ENCODE measurements at places on chromosomes 4 and X.

GRCh38 chrX:20265726-20266681, 705 bp downstream of the RPS6KA3 start:
- DNase-seq: peak; percentile 4

DNA sequence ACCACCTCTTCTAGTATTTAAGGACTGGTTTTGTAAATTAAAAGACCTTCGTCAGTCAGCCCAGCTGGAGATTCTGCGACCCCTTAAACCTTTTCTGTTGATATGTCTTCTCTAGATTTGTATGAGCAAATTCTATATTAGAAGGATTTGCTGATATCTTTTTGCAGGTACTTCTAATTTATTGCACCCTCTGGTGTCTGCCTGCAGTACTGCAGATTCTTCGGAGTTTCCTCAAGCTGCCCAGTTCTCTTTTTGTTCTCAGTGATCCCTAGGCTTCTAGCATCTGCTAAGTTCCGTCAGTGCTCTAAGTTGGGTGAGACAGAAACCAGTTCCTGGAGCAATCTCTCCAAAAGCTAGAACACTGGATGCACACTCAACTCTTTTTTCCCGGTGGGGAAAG, 545.2 kb downstream of the C4orf33 start:
- peak; percentile 49 for DNase-seq

GRCh38 chrX:110284159-110284558, 33.7 kb downstream of the AMMECR1 start:
- DNase-seq: peak; percentile 86

GRCh38 chr4:152780267-152780778, 569 bp downstream of the ARFIP1 start:
- peak; percentile 27 for DNase-seq

GRCh38 chr4:2961421-2961810, 1.8 kb downstream of the NOP14 start:
- no peak for DNase-seq

GRCh38 chrX:71941145-71941544, 30.5 kb downstream of the NHSL2 start:
- DNase-seq: peak; percentile 50

GRCh38 chr4:182826391-182826790, 90.8 kb downstream of the DCTD start:
- no peak for DNase-seq

DNA sequence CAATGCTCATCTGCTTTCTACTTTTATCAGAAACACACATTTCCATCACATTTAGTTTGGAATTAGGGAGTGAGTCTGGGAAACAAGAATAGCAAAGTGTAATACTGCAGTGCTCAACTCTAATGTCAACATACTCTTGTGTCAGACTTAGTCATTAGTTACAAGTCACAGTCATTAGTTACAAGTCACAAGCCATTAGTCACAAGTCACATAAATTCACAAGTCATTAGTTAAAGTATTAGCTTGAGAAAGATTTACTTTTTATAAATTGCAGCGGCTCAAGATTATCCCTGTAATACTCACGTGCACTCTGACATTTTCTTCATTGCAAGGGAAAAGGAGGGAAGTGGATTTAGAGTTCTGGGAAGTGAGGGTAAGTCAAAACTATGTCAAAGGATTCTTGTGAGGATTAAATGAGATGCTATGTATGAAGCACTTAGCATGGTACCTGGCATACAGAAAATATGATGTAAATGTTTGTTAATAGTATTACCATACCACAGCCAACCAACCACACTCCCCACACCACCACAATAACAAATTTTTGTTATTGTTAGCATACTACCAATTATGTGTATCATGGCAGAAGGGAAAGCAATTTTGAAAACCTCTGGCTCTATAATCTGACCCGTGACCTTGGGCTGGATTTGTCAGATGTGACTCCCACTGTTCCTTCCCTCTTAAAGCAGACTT, 116.6 kb downstream of the ARHGAP24 start:
- DNase-seq: no peak

- no peak for DNase-seq
These were observed 65.7 kb downstream of the GATB start for GRCh38 chr4:151694961-151695720.

DNA sequence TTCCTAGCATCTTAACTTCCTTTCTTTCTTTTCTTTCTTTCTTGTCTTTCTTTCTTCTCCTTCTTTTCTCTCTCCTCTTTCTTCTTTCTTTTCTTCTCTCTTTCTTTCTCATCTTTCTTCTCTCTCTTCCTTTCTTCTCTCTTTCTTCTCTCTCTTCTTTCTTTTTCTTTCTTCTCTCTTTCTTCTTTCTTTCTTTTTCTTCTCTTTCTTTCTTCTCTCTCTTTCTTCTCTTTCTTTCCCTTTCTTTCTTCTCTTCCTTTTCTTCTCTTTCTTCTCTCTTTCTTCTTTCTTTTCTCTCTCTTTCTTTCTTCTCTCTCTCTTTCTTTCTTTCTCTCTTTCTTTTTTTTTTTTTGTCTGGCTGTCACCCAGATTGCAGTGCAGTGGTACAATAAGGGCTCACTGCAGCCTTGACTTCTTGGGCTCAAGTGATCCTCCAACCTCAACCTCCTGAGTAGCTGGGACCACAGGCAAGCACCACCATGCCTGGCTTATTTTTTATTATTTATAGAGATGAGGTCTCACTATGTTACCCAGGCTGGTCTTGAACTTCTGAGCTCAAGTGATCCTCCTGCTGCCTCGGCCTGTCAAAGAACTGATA, 17.5 kb downstream of the NMU start:
- no peak for DNase-seq

- DNase-seq: peak; percentile 33
These were observed 26.0 kb downstream of the LRP2BP start for GRCh38 chr4:185369731-185370130.

DNA sequence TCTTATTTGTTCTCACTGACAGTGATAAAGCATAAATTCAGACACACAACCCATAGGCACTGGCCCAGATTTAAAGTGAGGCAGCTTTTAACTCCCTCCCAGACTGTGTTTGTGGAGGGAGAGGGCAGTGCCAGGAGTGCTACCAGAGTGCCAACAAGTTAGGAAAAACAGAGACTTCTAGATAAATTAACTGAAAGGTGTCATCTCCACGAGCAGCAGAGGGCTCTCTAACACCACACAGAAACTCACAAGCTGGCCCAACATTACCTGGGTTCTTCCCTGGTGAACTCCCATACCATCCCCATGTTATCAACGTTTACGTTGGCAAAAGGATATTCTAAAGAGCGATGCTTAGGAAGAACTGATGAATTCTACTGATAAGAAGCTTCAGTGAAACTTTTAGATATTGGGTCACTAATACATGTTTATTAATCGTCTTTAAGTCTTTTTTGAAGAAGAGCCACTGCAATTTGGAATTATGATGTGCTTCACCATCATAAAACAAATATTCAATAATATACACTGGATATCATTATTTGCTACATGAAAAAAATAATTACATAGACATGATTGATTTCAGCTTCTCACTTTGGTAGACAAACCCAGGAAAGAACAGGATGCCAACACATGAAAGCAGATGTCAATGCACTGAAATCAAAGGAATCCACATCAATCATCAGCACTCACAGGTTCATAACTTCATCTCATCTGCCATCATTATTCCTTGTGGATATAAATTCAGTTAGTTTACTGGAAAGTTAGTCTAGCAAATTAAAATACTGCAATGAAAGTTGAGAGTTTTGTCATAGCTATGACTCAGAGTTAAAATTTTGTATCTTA, 121.2 kb upstream of the NAP1L5 start:
- peak; percentile 46 for DNase-seq

DNA sequence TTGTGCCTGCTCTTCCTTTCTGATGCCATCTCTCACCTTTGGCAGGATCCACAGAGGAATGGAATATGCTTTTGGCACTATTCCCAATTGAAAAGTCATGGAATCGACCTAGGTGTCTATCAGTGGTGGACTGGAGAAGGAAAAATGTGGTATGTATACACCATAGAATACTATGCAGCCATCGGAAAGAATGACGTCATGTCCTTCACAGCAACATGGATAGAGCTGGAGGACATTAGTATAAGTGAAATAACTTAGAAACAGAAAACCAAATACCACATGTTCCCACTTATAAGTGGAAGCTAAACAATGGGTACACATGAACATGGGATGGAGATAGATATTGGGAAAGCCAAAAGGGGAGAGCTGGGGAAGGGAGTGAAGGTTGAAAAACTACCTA, 58.3 kb upstream of the SMIM31 start:
- no peak for DNase-seq

DNA sequence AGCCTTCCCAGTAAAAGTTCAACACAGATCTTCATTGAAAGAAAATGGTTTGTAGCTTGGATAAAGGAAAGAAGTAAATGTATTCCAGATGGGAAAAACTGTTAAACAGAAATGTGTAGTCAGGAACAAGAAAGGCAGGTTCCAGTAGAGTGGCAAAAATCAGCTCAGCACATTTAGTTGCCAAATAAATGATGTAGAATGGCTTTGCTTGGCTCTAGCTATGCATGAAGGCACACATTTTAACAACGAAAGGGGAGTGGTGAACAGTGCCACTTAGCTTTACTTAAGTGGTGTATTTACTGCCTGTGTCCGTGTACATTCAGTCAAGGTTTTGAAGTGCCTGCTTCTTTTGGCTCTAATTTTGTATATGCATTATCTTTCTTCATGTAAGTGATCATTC, 644.5 kb upstream of the ATOH1 start:
- no peak for DNase-seq

- no peak for DNase-seq
These were observed 24.9 kb upstream of the CXXC4 start for GRCh38 chr4:104519588-104519987.

DNA sequence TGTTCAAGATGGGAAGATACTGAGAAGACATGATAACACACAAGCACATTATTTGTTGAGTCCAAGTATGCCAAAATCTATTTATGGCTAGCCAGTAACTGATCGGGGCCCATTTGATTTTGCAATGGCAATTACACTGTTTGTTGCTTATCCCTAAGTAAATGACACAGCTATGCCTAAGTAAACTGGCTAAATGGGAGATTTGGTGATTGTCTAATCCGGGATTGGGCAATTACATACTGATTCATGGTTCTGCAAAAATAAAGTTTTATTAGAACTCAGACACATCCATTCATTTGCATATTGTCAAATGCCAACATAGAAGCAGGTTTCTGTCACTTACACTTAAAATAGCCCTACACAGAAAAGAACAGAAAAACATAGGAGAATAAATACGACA, 140.2 kb upstream of the TBL1X start:
- no peak for DNase-seq

- peak; percentile 76 for DNase-seq
These were observed 21.4 kb downstream of the PLAC1 start for GRCh38 chrX:134636851-134637250.

DNA sequence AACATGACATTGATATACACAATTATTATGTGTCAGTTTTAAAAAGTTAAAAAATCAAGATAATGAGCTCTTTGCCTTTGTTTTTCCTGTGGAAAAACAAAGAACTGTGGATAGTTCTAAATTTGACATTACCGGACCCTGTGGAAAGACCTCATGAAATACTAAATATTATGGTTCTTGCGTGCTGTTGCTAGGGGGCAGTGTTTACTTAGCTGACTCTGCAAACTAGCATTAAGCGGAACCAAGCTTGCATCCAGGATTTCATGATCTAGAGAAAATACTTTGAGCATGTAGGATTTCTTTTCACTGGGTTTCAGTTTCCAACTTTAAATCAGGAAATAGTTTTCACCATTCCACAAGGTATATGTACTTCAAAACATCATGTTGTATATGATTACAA, 33.6 kb downstream of the CLCN4 start:
- peak; percentile 73 for DNase-seq

DNA sequence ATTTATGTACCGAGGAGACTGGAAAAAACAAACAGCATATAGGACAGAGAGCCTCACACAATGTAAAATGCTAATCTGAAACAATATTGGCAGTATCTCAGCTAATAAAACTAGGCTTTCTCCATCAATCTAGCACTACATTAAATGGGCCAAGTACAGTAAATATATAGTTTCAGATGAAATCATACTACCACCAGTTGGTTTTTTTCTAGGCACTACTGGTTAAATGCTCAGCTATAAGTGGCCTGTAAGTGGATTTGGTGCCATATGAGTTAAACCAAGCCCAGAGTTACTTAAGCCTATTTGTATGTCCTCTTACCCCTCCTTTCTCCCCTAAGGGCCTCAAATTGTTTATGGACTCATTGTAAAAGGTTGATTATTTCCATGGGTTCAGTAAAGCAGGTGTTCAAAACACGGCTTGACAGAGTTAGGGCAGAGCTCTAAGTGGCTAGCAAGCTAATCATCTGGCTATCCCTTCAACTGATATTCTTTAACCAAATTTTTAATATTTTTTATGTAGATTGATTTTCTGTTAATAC, 57.5 kb downstream of the FAM13A start:
- DNase-seq: no peak

DNA sequence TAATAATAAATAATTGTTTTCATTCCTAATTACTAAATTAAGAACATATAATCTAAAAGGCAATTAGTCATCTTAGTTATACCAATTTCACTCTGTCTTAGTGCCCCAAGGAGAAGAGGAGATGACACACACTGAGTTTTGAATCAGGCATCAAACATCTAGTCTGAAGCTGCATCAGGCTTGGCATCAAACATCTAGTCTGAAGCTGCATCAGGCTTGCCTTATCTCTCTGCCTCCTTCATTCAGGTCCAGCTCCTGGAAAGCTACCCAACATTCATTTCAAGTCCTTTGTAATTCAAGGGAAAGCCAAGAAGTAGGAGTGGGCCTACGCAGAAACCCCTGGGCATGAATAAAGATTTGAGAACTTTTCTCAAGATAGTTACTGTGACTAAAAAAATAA, 62.2 kb downstream of the SH3RF1 start:
- no peak for DNase-seq

DNA sequence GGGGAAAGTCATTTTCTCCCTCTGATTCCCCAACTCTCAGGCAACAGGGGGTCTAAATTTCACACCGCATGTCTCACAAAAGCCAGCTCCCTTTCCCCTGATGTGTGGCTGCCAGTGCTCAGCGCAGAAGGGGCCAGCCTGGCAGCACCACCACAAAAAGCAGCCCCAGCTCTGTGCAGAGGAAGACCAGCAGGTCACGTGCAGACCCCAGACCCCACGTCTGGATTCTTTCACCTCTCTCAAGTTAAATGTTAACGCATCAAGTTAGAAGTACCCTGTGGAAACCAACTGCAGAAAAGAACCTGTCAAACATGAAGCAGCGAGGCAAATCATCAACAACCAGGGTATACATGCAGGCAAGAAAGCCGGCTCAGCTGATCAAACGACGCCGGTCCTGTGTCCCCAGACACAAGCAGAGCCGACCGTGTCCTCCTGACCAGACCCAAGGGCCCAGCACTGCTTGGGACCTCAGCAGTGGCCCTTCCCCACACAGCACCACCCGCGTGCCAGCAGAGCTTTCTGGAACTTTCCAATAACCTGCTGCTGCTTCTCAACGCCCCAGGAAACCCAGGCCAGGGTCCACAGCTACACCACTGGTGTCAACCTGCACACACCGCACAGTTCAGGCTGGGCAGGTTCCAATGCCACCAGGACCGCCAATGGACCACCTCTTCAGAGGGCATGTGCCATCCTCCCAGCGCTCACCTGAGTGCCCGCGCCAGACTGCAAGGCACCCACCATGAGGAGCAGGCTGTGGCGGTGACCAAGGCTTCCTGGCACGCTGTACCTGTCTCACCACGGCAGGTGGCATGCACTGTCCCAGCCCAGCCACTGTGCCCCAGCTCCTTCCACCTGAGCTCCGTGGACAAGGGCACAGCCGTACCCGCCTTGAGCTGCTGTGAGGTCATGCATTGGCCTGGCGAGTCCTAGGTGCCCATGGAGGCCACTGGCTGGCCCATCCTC, 4.0 kb downstream of the LRPAP1 start:
- DNase-seq: no peak

GRCh38 chr4:177448850-177449249, 6.6 kb upstream of the AGA start:
- DNase-seq: peak; percentile 78

Data from fibroblast of upper back skin (primary cell).